Sciatic nerve (tissue), 2 donors: ENCODE measurements at places on chromosomes 2 and 18. TPM values are rescaled to one million over a fixed set of nuclear protein-coding genes. Genes with fewer than 3 reads are reported as not detected.
A peak's percentile ranks its signal among the peaks of the same experiment; 100 is the strongest.

DNA sequence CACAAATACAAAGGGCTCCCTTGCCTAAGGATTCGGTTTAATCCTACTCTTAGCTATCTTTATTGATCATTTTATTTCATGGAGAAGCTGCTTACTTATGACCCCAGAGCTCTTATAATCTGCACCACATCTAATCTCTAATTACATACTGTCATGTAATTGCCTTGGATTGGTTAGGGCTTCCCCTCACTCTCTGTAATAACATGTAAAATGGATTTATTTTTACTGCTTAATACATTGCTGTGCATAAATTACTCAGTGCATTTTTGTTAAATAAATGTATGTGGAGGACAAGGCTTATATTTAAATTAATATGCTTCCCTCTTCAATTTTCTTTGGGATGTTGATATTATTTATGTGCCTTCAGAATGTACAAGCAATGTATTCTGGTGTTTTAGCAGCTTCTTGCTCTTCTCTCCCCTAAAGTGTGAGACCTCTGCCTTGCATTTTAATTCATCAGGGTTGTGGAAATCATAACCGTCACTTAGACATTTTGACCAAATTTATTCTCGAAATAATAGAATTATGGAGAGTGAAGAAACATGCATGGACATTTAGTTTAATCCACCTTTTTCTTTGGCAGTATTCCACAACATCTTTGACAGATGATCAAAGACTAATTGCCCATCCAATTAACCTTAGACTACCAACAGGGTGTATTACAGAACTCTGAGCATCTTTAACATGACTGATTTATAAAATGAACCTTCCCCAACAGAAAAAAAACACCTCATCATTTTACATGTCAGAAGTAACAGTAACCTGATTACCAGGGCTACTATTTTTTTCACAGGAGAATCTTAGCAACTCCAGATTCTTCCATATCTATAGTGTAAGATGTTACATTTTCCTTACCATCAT is 692.6 kb downstream of the LRRTM4 start:
- DNase-seq = no peak

DNA sequence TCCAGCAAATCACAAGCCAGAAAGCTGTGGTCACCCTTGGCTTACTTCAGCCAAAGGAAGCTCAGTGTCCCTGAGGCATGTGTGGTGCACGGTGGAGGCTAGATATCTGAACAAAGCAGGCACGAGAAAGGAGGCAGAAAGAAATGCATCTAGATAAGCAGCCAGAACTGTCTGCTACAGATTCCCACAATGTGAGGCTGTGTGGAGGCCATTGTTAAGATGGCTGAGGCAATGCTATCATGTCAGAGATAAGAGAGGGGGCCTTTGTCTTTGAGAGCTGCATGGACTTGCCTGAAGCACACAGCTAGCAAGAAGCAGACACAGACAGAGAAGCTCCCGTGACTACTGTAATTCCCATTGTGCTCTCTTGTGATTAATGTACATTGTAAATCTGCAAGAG is 110.5 kb upstream of the LYPD6 start:
- no peak for DNase-seq

The TDRD15 gene
- total RNA-seq = 0.13 TPM

- no peak for DNase-seq
Measured at GRCh38 chr2:858646-859045, 92.0 kb upstream of the SNTG2 start.

DNA sequence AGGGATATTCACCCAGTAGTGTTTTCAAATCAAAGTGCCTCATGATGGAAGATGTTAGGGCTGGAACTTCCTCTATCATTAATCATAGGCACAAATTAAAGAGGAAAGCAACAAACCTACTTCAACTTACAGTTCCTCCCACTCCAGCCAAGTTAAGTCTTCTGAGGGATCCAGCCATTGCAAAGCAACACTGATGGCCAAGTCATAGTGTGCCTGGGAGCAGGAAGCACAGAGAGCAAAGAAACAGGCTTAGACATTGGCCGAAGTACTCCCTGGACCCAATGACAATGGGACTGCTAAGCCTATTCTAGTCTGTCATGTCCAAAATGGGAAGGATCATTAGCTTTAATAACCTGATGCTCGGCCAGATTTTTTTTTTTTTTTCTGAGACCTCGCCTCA is 7.0 kb downstream of the C2orf80 start:
- DNase-seq = no peak

The TAF4B gene
- 5.5 TPM for total RNA-seq

- no peak for DNase-seq
Measured at GRCh38 chr2:20023688-20024087, 11.2 kb upstream of the MATN3 start.

GRCh38 chr18:45212181-45213039 is 402.9 kb upstream of the SLC14A2 start:
- DNase-seq = peak; percentile 89

DNA sequence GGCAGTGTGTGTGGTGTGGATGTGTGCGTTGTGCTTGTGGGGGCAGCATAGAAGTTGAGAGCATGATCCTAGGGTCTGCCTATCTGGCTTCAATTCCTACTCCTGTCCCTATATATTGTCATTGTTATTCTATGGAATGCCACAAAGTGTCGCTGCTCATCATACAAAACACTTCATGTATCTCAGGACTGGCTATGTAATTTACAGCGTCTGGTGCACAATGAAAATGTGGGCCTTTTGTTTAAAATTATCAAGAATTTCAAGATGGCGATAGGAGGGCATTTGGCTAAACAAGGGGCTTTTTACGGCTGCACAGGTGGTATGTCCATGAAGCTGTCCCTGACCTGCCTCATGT is 3.4 kb downstream of the SERPINB2 start:
- no peak for DNase-seq

DNA sequence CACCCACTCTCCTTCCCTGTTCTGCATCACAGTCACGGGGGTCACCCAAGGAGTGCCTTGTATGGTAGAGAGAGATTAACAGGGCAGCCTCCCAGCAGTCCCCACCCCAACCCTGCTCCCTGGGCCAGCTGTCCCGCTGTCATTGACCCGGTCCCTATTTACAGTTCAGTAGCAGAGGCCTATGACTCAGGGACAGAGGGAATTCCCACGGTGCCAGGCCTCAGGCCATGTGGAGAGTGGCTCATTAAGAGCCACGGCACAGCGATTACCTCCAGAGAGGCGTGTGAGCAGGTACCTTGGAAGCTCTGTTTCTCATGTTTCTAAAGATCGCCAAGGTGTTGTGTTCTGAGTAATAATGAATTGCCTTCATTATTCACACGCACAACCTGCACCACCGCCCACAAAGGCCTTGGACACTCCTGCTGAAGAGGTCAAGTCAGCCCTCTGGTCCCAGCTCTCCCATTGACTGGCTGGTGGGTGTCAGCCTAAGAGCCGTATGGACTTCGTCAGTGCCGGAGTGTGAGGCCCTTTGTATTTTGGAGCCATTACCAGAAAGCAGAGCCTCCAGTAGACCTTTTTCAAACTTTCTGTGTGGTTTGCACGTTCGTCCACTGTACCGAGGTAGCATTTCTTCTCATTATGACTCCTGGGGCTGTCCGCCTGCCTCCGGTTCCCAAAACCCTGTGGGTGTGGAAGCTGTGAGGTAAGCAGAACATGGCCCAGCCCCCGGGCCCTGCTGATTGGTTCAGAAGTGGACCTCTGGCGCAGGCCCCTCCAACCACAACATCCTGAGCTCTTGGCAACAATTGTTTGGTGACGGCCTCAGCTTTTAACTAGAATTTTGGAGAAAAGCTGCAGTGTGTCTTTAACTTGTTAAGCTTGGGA is 47.0 kb downstream of the SERTAD2 start:
- DNase-seq = peak; percentile 91

DNA sequence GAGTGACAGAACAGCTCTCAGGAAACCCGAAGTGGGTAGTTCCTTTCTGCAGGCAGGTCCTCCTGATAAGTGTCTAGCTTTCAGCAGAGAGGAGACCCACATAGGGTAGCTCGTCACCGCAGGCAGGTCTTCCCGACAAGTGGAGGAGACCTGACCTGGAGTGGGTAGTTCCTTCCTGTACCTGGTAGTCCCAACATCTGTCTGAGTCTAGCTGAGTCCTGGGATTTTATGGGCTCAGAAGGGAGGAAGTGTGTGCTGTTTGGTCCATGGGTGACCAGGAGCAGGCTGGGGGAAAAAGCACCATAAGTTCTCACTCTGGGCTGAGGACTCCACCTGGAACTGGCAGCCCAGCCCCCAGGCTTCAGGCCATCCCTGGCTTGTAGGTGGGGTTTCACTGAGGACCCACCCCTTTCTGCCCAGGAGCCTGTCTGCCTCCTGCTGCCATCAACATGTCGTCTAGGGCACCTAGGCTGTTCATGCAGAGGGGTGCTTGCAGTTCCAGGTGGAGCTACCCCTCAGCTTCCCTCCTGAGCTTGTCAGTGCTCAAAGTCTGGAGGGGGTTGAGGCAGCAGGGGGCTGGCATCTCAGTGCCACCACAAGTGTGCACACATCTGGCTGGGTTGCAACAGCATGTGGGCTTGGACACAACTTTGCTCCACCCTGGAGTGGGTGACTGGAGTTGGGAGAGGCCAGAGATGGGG is 9.4 kb downstream of the DYSF start:
- DNase-seq = no peak

DNA sequence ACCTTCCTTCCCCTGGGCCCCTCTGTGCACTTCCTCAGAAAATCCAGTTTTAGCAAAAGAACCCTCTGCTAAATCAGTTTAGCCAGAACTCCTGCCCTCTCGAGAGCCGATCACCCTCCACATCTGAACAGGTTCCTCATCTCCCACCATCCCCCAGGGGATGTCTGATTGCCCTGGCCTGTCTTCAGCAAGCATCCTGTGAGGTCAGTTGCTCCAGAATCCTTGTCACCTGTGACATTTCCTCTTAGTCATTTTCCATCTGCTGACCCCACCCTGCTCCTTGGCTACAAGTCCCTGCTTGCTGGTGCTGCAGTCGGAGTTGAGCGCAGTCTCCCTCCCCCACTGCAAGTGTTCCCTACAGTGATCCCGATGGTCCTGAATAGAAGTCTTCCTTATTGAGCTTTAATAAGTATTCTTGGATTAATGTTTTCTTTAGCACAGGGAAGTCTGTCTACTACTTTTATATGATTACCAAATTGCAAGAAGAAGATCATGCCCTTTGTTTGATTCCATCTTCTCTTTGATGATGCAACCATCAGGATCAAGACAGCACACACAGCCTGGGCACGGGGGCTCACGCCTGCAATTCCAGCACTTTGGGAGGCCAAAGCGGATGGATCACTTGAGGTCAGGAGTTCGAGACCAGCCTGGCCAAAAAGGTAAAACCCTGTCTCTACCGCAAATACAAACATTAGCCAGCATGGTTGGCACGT is 30.9 kb upstream of the UBE2F start:
- no peak for DNase-seq

The VWA3B gene
- 0.80 TPM for total RNA-seq

DNA sequence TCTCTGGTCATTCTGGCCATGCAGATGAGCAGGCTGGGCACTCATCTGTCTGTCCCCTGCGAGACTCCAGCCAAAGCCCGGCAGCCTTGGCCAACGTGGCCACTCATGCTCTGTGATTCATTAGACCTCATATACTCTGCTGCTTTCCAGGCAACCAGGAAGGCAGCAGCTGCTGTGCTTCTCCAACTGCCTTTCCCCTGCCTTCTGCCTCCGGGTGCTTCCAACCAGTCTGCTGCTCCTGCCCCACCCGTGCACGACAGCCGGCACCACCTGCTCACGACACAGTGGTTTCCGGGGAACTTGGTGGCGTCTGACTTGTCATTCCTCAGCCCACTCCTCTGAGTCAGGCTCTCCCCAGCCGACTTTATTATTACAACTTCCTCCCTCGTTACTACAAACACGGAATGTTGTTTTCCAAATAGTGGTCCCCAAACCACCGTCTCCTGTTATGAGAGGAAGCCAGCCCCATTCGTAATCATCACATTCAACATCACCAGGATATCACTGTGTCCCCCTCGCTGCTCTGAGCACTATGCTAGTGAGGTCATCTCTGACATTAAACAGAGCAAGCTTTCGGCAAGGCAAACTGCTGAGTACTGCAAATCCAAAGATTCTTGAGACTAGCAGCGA is 392.4 kb downstream of the ALK start:
- DNase-seq = no peak

The GALM gene
- 14.6 TPM for total RNA-seq

DNA sequence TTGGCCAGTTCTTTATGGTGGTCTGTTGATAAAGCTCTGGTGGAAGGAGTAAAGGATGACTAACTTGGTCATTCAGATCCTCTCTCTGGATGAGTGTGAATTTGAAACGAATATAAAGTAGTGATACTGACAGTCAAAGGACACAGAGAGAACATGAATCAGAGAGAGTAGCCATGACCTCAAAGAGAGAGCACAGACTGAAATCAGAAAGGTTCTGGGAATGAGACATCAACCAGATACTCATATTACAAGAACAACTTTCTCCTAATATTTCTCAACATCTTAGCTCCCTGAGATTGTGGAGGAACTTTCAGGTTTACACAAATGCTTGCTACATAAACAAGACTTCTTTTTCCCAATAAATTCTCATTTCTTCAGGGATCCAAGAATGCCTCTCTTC is 849.1 kb upstream of the CHAC2 start:
- no peak for DNase-seq

GRCh38 chr2:71879509-71880184 is 268.0 kb downstream of the CYP26B1 start:
- no peak for DNase-seq

The DNAJC5G gene
- not detected for total RNA-seq

The EMX1 gene
- total RNA-seq = not detected

- DNase-seq = no peak
Measured at GRCh38 chr18:77079954-77080682, 52.5 kb downstream of the MBP start.

The EGR4 gene
- not detected for total RNA-seq

The FAHD2B gene
- total RNA-seq = 32.8 TPM

GRCh38 chr2:36450466-36451196 is 95.1 kb downstream of the CRIM1 start:
- DNase-seq = no peak

- no peak for DNase-seq
Measured at GRCh38 chr2:81672923-81673322, 1368.4 kb upstream of the LRRTM1 start.

GRCh38 chr2:222320436-222321395 is 21.9 kb upstream of the PAX3 start:
- DNase-seq = peak; percentile 58

GRCh38 chr18:21575656-21576055 is 24.8 kb downstream of the ESCO1 start:
- no peak for DNase-seq

The ATP6V1B1 gene
- 1.3 TPM for total RNA-seq

- peak; percentile 57 for DNase-seq
Measured at GRCh38 chr2:72035518-72036172, 112.0 kb downstream of the CYP26B1 start.

DNA sequence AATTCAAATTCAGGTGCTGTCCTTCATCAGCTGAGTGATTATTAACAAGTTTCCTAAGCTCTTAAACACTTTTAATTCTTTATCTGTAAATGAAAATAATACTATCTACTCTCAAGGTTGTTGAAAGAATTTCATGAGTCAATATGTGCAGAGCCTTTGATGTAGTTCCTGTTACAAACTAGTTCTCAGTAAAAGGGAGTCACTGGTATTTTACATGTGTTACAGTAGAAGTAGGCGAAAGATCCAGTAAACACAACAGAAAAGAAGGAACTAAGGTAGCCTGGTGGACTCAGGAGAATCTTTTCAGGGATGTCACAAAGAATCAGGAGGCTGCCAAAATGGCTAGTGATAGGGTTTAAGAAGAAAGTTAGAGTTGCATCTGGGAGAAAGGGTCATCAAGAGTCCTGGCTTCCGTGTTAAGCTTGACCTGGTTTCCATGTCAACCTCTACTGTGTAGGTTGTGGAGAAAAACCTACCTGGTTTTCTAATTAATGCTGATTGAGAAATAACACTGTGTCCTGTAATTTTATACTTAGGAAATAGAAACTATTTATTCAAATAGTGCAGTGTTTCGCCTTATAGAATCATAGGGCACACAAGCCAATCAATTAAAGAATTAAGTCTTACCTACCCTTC is 58.3 kb upstream of the TRIB2 start:
- no peak for DNase-seq

- no peak for DNase-seq
Measured at GRCh38 chr2:37375741-37376288, 31.4 kb downstream of the QPCT start.
